ENCODE measurements at places on chromosomes 11 and 22.

DNA sequence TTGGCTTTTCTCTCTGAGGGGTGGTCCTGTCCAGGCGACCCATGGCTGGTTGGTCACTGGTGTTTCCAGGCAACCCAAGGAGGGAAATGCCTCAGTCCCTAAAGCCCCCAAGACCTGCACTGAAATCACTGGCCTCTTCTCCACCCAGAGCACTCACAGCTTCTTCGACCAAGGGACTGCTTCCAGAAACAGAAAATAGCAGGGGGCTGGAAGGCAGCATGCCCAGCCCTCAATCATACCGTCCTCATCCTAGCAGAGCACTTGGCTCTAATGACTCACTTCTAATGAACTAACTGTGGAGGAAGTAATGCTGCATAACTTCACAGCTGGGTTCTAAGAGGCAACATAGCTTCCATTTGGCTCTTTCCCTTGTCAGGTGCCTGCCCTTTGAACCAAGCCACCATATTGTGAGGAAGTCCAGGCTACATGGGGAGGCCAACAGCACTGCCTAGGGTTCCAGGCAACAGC, 27.6 kb downstream of the DKK3 start:
- no peak for DNase-seq

- no peak for DNase-seq
Measured at GRCh38 chr11:64834723-64835615, 9.5 kb downstream of the CDC42BPG start.

DNA sequence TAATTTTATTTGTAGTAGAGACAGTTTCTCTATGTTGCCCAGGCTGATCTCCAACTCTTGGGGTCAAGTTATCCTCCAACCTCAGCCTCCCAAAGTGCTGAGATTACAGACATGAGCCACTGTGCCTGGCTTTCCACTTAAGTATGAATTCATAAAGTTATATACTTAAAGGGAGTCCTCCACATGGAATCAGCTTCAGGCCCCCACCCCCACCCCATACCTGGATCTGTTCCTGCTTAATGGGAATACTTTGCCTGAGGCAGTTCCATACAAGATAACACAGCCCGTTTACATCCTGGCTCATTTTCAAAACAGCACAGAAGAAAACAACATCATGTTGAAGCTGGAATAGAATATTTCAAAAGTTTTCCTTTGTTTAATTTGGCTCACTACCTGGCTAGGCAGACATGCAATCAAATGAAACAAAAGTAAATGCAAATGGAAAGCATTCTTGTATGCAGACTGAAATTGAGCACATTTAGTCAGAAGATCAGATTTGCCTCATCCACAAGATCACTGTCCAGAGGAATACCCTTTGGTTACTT, 82.4 kb downstream of the FAT3 start:
- DNase-seq, result no peak

GRCh38 chr22:39559456-39560105, 11.0 kb upstream of the CACNA1I start:
- DNase-seq, result no peak

GRCh38 chr22:38464992-38465672, 2.8 kb upstream of the KDELR3 start:
- no peak for DNase-seq

DNA sequence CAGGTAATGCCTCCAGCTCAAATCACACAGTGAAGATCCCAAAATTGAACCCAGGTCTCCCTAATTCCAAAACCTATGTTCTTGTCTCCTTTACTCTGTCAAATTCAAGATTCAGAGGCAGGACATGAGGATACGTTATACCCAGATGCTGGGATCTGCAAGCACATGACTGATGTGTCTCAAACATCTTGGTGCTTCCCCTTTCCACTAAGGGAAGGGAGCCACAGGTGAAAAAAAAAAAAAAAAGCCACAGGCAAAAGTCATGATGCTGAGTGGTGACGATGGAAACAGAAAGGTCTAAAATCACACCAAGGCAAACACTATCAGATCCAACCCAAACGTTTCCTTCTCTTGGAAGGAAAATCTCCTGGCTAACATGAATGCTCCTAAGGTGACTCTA, 24.0 kb downstream of the ABTB2 start:
- no peak for DNase-seq

GRCh38 chr11:74417860-74418508, 19.8 kb upstream of the PGM2L1 start:
- DNase-seq, result no peak

- no peak for DNase-seq
Measured at GRCh38 chr11:122044086-122044485, 71.9 kb downstream of the BLID start.

GRCh38 chr11:27116684-27117083, 76.1 kb downstream of the BBOX1 start:
- DNase-seq, result no peak

GRCh38 chr11:115659061-115659963, 155.1 kb upstream of the CADM1 start:
- no peak for DNase-seq

DNA sequence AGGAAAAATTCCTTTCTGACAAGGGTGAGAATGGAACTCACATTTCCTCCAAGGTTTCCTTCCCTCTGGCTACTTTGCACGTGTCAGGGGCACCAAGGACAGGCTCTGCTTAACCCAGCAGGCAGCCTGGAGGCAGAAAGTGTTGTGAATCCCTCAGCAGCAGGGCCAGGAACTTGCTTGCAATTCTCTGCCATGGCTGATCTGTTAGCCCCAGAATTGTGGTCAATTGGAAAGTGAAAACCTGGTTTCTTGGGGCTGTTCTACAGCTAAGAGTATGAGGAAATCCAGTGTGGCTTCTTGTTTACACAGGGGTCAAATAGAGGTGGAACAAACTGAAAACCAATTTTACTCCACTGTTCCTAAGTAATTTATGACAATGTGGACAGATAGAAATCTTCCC, 38.3 kb upstream of the CEP295 start:
- no peak for DNase-seq

- no peak for DNase-seq
Measured at GRCh38 chr11:68025047-68025446, 5.4 kb upstream of the NDUFS8 start.

- no peak for DNase-seq
Measured at GRCh38 chr11:31956310-31956709, 134.6 kb upstream of the RCN1 start.

DNA sequence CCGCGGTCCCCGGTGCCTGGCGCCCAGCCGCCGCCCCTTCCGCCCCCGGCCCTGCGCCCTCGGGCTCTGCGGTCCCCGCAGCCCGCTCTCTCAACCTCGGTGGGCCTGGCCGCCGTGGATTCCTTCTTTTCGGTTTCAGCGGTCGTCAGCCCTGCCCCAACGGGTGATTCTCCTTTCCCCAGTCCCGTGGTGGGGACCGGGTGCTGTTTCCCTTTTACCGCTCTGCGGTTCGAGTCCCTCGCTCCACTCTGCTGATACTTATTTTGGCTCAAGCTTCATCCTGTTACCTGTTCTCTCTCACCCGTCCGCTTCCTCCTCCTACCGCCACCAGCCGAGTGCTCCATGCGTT, 494 bp downstream of the ZDHHC5 start:
- DNase-seq, result no peak

- no peak for DNase-seq
Measured at GRCh38 chr11:104925850-104926249, 27.6 kb upstream of the CASP12 start.

DNA sequence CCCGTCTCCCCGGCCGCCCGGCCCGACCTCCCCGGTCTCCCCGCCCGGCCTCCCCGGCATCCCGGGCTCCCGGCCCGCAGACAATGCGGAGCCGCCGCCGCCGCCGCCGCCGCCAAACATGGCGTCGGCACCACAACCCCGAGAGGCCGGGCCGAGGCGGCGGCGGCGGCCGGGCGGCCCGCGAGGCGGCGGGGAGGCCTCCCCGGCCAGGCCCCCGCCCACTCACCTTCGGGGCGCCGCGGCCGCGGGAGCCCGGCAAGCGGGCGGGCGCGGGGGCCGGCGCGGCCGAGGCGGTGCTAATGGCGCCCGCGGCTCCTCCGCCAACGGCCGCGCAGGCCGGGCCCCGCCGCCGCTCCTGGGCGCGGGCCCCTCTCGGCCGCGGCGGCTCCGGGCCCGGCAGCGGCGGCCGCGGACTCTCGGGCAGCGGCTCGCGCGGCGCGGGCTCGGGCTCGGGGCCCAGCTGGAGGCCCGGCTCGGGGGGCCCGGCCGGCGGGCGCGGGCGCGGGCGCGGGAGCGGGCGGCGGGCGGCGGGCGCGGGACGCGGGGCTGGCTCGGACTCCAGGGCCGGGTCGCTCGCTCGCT, 311 bp downstream of the BRD1 start:
- no peak for DNase-seq

- no peak for DNase-seq
Measured at GRCh38 chr22:25704701-25705100, 37.3 kb upstream of the MYO18B start.

GRCh38 chr11:114091516-114092397, 32.2 kb downstream of the ZBTB16 start:
- DNase-seq, result no peak

- DNase-seq, result no peak
Measured at GRCh38 chr11:115699733-115700132, 195.5 kb upstream of the CADM1 start.

- no peak for DNase-seq
Measured at GRCh38 chr11:67353317-67354074, at the start of gene POLD4. TSS of gene POLD4 (minus strand) at chr11:67353546. CDS start at chr11:67353399, 147 bp downstream.

DNA sequence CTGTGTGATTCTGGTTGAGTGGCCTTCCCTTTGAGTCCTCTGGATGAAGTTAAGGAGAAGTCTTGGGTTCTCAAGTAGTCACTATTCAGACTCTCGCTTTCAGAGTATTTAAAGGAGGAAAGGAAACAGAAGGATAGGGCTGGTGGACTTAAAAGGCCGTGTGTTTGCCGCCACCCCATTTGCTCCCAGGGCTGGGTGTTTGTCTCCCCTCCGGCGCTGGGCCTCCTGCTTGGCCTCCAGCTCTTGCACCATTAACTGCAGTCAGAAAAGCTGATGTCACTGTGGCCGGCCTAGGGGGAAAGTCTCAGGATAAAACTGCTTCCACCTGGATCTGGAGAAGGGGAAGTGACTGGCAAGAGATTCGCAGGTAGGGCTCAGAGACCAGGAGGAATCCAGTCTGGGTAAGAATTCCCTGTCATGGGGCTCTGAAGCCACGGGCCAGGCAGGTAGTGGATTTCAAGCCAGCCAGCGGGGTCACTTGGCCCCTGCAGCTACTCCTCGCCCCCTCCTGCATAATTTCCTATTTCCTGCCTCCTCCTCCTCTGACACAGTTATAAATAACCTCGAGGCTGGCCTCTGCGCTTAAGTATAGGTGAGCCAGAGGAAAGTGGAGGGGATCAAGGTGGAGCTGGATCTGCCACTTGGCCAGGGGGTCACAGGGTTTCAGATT, 17.1 kb downstream of the TIMP3 start:
- no peak for DNase-seq

DNA sequence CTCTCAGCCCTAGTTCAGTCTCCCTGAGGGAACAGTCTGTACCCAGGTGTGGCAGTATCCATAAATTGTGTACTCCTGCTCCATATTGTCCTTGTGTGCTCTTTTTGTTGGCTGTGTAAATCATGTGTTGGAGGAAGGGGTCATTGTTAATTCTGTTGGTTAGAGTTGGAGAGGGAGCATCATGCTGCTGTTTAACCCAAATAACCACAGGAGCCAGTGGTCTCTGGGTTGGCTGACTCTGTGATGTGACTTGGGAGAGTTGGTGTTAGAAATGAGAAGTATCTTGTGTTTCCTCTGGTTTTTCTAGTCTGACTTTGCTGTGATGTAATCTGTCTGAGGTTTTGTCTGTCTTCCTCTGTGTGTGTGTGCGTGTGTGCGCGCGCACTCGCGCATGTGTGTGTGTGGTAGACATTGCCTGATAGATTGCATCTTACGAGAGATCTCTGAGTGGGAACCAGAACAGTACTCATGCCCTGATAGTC, 30.5 kb downstream of the CTNND1 start:
- DNase-seq, result no peak

GRCh38 chr11:128608746-128609407, 21.5 kb upstream of the ETS1 start:
- DNase-seq, result no peak

DNA sequence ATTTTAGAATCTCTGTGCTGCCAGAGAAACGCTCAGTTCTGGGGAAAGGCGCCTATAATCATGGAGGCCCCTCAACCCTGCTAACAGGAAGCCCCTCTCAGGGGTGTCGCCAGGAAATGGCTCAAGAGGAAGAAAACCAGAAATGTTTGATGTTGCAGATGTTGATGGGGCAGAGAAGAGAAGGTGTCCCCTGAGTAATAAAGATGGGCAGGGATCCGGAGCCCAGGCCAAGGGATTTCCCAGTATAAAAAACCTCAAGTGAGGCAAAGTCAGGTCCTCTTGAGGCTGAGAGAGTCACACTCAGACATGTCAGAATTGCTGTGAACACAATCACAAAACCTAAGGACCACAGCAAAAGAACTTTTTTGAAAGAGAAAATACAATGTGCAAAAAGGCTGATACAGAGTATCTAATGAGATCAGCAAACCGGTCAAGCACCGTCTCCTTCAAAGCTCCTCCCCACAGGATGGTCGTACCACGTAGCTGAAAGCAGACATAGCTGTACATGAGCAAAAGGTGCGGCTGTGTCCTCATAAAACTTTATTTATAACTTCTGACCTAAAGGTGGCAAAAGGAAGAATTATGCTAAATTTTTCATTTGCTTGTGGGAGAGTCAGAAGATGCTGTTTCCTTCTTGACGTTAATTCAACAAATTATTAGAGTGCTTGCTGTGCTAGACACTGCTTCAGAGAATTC, 12.2 kb downstream of the MOV10L1 start:
- no peak for DNase-seq

GRCh38 chr11:26580929-26581328, 8.9 kb upstream of the MUC15 start:
- no peak for DNase-seq

- no peak for DNase-seq
Measured at GRCh38 chr11:66883016-66883965, 26.4 kb downstream of the LRFN4 start.

- DNase-seq, result no peak
Measured at GRCh38 chr22:42433754-42434682, 1.8 kb upstream of the NFAM1 start.

DNA sequence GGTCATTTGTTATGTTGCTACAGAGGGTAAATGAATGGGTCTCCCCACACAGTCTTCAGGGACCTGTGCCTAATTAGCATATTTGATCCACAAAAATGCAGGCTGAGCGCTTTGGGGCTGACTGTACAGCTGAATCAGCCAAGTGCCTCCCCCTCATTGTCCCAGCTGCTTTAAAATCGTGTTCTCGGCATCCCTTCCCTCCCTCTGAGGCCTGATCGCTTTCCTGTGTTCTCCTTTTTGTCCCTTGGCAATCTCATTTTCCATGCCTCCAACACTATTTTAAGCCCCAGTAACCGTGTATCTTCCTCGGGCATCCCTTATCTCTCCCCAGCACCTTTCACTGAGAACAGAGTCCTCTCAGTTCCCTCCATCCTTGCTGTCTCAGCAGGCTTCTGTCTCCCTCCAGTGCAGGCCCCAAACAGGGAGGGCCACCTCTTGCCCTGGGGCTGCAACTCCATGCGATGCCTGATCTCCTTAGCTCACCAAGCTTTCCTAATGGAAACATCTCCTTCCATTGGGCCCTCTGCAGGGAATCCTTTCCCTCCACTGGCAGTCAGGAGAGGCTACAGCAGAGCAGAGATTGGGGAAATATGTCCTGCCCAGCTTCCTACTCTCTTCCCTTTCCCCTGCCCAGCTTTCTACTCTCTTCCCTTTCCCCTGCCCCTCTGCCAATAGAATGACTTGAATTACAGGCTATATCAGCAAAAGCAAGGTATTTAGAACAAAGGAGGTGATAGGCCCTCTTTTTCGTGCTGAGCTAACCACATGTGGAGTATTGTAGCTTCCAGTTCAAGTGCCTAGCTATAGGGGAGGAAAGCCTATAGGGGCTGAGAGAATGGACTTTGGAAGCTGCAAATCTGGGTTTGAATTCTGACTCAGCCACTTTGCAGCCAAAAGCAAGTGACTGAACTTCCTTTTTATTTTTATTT, 13.8 kb downstream of the UQCR10 start:
- DNase-seq, result no peak

- no peak for DNase-seq
Measured at GRCh38 chr11:13667795-13668101, 720 bp upstream of the FAR1 start.
